Smooth muscle cell of the coronary artery (primary cell): ENCODE measurements at places on chromosomes 2 and 18. TPM values are rescaled to one million over a fixed set of nuclear protein-coding genes. Genes with fewer than 3 reads are reported as not detected.

The MRPS5 gene
- 46.9 and 88.3 TPM in 2 replicates for total RNA-seq

The SLC39A6 gene
- 69.2 and 152 TPM in 2 replicates for total RNA-seq

The MYOM1 gene
- 0.98 and 1.3 TPM in 2 replicates for total RNA-seq

The AQP4 gene
- not detected in 2 replicates for total RNA-seq

The TOGARAM2 gene
- total RNA-seq: 0.23 TPM in 1 of 2 replicates, not detected in the other

The ABCB11 gene
- not detected in 2 replicates for total RNA-seq

The RAB6C gene
- total RNA-seq: not detected in 2 replicates

The CNDP1 gene
- not detected in 2 replicates for total RNA-seq

The CLIP4 gene
- 41.3 and 80.7 TPM in 2 replicates for total RNA-seq

The REEP1 gene
- under 0.01 TPM in 1 of 2 replicates, not detected in the other for total RNA-seq

The PARD3B gene
- 4.1 and 19.1 TPM in 2 replicates for total RNA-seq

The BCL2 gene
- total RNA-seq: 0.60 and 7.3 TPM in 2 replicates

The NGEF gene
- under 0.01 and 0.38 TPM in 2 replicates for total RNA-seq

The AKAIN1 gene
- total RNA-seq: not detected in 2 replicates

The GALNT5 gene
- 15.1 and 73.1 TPM in 2 replicates for total RNA-seq

The RNU2-63P gene
- 121 TPM in 1 of 2 replicates, not detected in the other for total RNA-seq

The MERTK gene
- total RNA-seq: 0.23 and 0.90 TPM in 2 replicates

The SLC11A1 gene
- total RNA-seq: 0.12 and 0.15 TPM in 2 replicates

The FLACC1 gene
- total RNA-seq: 0.60 and 1.2 TPM in 2 replicates

The DYSF gene
- 2.5 and 19.2 TPM in 2 replicates for total RNA-seq

The HMSD gene
- total RNA-seq: not detected in 2 replicates

The FAM237A gene
- not detected in 2 replicates for total RNA-seq

The TMEM169 gene
- total RNA-seq: 0.30 and 0.47 TPM in 2 replicates

The SPR gene
- 31.0 and 32.2 TPM in 2 replicates for total RNA-seq

The TLX2 gene
- total RNA-seq: not detected in 2 replicates

The TNFAIP6 gene
- total RNA-seq: 13.8 and 89.5 TPM in 2 replicates

The CFAP53 gene
- total RNA-seq: 0.38 and 0.94 TPM in 2 replicates

The RAB27B gene
- 1.3 and 15.4 TPM in 2 replicates for total RNA-seq

The ST8SIA3 gene
- total RNA-seq: not detected in 2 replicates

The ERICH2 gene
- total RNA-seq: 1.4 TPM in 1 of 2 replicates, not detected in the other

The IL1RL2 gene
- 0.38 and 4.3 TPM in 2 replicates for total RNA-seq

The LRRTM4 gene
- not detected in 2 replicates for total RNA-seq

The VAMP8 gene
- 4.0 and 5.2 TPM in 2 replicates for total RNA-seq

The FEV gene
- not detected in 2 replicates for total RNA-seq

The NBAS gene
- 94.2 and 105 TPM in 2 replicates for total RNA-seq

The KRTCAP3 gene
- not detected in 2 replicates for total RNA-seq

The GRB14 gene
- total RNA-seq: 0.35 and 7.5 TPM in 2 replicates

The SP100 gene
- 68.8 and 153 TPM in 2 replicates for total RNA-seq

The KCNE4 gene
- 0.38 and 15.8 TPM in 2 replicates for total RNA-seq

The NFATC1 gene
- 1.3 and 6.8 TPM in 2 replicates for total RNA-seq

The ABCG5 gene
- total RNA-seq: not detected in 2 replicates

The ACVR1C gene
- 0.08 and 0.59 TPM in 2 replicates for total RNA-seq

The DQX1 gene
- total RNA-seq: not detected in 2 replicates

The GCG gene
- not detected in 2 replicates for total RNA-seq

The ST3GAL5 gene
- total RNA-seq: 21.4 and 29.5 TPM in 2 replicates

The CHMP3 gene
- 83.5 and 126 TPM in 2 replicates for total RNA-seq
